ENCODE measurements at places on chromosomes 12 and 14.

GRCh38 chr12:93530358-93530757 is 42.1 kb upstream of the SOCS2 start:
- DNase-seq, result no peak

DNA sequence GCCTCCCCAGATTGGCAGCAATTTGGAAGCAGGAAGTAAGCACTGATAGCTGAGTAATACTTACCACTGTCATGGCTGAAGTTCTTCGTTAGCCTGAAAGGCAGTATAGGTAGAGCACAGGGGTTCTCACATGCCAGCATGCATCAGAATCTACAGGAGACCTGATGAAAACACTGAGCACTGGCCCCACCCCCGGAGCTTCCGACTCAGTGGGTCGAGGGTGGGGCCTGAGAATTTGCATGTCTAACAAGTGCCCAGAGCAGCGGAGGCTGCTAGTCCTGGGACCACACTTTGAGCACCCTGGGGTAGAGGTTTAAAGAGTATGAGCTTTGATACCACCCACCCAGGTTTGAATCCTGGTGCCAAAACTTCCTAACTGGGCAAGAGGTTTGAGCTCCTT is 89.6 kb downstream of the FBXW8 start:
- DNase-seq, result no peak

DNA sequence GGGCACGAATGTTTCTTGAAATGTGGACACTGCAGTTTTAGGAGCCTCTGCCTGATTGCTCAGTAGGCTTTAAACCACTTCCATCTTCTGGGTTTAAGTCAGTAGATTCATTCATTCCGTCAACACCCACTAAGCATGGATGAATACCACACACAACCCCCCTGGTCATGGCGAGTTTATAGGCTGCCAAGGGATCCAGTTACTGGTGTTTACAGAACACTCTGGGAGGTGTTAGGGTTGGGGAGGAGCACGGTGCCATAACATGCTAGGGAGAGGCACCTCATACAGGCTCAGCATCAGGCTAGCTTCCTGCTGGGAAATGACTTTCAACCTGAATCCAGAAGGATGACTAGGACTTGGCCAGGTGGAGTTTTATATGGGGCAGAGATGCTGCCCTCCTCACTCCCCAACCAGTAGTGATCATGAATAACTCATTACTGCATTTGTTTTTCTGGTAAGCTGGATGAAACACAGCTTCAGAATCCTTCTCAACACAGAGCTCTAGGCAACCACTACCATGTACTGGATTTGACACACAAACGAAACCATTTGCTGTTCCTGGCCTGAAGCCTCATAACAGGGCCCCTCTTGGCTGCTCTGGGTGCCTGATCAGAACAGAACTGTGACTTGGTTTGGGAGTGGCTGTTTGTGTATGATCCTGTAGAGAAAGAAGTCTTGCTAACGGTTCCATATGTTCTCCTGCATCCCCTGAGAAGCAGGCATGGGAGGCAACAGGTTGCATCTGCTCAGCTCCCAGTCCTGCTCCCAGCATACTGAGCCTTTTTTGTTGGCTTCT is 47.9 kb downstream of the FBXW8 start:
- DNase-seq, result no peak

GRCh38 chr12:116236148-116236731 is 41.3 kb downstream of the MED13L start:
- DNase-seq, result peak; percentile 13

GRCh38 chr14:36428350-36428749 is 91.7 kb downstream of the NKX2-1 start:
- no peak for DNase-seq

GRCh38 chr14:87229131-87229530 is 763.9 kb downstream of the GALC start:
- no peak for DNase-seq

DNA sequence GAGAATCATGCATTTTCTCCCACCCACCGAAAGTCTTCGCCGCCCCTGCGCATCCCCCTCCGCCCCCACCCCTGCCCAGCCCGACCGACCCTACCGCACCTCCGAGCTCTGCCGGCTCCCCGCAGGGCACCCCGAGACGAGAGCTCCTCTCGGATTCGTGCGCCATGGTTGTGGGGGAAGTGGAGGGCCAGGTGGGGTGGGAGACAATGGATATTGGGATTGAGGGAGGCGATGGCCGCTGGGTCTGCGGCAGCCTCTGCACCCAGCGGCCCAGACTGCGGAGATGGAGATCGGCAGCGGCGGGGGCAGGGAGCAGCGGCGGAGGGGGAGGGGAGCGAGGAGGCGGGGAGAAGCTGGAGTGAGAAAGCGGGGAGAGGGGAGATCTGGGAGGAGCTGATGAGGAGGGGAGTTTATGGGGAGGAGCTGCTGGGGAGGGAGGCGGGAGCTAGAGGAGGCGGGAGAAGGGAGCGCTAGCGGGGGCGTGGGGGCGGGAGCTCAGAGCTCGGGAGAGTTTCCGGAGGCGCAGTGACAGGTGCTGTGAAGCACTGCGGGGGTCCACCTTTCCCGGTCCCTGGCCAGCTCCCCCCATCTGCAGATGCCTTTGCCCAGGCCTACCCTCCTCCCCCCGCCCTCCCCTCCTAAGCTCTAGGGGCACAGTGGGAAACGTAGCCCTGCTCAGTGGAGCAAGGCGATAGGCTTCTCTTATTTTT is at the start of gene SALL2:
SALL2 (minus strand) TSS at position 385 of the 710 bp plus-strand sequence; CDS start at position 166, 219 bp downstream.
- DNase-seq, result peak; percentile 69

GRCh38 chr14:52467515-52468266 is 84.6 kb downstream of the TXNDC16 start:
- DNase-seq, result no peak

DNA sequence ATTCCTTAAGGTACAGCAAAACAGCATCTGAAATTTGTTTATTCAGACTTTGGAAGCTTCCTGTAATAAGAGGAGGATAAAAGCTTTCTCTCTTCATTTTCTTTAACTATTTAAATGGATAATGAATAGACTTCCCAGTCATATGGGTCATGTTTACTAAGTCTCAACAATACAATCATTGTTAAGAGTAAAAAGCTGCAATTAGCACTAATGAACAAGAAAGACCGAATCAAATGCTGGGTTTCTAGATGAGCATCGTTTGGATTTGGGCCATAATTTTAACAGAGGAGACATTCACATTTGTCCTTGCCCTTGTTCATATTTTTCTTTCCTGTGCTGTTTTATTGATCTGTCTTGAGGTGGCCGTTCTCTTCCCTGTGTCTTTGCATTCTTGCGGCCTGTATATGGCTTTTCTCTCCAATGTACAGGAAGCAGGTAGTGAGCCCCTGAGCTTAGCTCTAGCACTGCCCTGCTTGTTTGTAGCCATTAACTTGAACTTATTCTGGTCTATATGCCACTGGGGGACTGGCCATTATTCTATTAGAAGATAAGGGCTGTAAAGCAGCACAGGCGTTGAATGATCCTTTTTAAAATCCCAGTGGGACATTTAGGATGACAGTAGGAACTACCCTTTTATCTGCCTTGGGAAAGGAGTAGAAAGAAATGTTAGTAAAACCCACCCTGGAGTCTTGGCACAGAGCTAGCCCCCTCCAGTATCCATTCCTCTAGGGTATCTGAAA is 34.6 kb downstream of the ABHD12B start:
- DNase-seq, result peak; percentile 37

DNA sequence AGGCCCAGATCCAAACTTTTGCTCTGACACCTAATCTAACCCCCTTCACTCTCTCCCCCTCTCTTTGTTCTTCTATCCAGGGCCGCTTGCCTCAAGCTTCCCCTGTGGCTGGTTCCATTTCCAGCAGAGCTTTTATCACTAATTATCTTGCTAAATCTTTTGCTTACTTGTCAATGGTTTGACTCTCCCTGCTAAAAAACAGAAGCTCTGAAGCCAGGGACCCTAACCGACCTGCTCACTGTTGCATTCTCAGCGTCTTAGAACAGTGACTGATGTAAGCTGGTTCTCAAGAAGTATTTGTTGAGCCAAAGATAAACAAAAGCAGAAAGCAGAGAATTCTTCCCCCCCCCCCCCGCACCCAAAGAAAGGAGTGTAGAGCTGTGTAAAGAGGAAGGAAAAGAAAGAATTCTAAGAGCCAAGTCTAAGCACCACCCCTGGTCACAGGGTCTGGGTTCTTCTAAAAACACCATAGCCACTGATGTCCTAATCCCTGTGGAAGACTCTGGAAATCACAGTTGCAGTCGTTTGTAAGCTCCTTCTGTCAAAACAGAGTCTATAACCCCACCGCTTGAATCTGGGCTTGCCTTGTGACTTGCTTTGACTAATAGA is 385.8 kb downstream of the MED13L start:
- no peak for DNase-seq

- no peak for DNase-seq
Measured at GRCh38 chr12:2396448-2396871, 343.7 kb downstream of the CACNA1C start.

GRCh38 chr14:29529418-29529817 is 398.2 kb downstream of the PRKD1 start:
- DNase-seq, result no peak

- no peak for DNase-seq
Measured at GRCh38 chr12:9327320-9327719, 119.1 kb upstream of the PZP start.
